GM18507 (cell line): ENCODE measurements at places on chromosomes 1 and 21.

DNA sequence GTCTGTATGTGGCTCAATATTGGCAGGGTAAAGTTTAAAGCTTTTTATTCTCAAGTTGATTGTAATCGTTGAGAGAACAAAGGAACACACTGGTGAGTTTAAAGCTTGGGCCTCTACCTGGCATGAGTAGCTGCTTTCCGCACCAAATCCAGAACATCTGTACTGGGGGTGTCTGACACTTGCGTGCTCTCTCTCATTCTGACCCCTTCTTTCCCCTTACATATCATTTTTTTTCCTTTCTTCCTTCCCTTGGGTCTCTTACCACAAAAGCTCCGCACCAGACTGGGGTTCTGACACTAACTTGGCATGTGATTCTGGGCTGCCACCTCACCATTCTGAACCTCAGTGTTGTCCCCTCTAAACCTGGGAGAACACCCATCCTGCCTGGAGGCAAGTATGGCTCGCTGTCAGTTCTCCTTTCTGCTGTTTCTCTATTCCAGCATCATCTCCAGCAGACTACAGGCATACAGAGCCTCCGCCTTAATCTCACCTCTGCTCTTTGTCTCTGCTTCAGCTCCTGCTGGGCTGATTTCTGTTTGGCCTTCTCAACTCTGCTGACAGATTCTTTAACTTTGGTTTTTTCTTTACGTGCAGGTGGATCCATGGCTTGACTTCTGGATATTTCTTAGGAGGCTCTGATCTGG lies 859 bp upstream of the ERMAP start:
- no peak for DNase-seq

DNA sequence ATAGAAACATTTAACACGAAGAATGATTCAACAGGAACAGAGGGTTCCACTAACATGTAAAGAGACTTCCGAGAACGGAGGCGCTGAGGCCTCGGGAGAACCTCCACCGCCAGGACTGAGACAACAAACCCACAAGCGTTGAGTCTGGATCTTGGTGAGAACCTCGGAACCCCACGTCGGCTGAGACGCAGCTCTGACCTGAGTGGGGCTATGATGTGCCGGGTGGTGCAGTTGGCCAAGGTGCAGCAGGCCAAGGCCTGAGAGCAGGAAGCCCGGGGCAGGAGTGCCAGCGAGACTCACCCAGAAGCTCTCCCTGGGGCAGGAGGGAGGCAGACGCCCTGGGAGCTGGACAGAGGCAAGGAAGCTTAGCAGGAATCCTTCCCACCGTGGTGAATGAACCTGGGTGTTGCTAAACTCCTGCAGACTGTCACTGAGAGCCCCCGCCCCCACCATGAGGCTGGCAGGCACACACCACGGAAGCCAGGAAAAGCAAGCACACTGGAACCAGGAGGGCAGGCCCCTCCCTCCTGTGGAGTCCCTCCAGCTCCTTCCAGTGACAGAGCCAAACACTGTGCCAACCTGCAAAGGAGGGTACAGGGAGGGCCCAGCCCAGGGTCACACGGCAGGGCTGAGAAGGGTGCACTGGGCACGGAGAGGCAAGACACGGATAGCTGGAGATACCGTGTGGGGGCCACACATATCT lies 34.8 kb downstream of the WDR4 start:
- no peak for DNase-seq

GRCh38 chr1:11646317-11646716 lies 7.9 kb downstream of the FBXO2 start:
- no peak for DNase-seq

- DNase-seq, result no peak
Measured at GRCh38 chr1:50416553-50417453, 6.4 kb downstream of the DMRTA2 start.

DNA sequence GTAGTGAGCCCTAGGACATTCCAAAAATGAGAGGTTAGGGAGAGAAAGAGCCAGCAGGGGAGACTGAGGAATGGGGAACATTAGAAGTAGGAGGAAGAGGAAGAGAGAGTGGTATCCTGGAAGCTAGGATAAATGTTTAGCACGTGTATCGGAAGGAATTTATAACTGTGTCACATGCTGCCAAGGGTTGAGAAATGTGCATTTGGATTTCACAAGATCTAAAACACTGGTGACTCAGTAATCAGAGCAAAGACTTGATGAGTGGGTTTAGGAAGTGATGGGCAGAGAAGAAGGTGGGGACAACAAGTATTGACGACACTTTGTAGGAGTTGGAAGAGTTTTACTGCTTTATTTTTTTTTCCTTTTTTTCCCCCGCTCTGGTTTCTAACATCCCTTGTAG lies 193.9 kb downstream of the FMN2 start:
- DNase-seq, result no peak

GRCh38 chr1:8040586-8040985 lies 14.5 kb upstream of the ERRFI1 start:
- no peak for DNase-seq

DNA sequence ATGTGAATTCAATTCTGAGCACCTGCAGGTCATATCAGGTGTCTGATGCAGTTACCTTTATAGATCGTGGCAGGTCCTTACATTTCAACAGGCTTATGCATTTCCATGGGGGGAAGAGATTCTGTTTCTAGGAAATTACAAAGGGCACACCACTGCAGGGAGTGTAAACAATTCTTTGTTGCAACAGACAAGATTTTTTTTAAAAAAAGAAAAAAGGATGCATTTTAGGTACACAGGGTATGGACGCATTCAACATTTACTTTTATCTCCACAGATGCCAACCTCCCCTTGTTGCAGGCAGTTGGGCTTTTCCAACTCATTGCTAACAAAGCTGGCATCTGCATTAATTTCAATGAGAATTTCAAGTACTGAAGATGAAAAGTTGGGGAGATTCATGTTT lies 13.5 kb upstream of the TEKT2 start:
- DNase-seq, result no peak
